ENCODE measurements at places on chromosomes 1 and 21.

- DNase-seq: no peak
Observed at GRCh38 chr1:38814984-38815464, 44.5 kb downstream of the RRAGC start.

DNA sequence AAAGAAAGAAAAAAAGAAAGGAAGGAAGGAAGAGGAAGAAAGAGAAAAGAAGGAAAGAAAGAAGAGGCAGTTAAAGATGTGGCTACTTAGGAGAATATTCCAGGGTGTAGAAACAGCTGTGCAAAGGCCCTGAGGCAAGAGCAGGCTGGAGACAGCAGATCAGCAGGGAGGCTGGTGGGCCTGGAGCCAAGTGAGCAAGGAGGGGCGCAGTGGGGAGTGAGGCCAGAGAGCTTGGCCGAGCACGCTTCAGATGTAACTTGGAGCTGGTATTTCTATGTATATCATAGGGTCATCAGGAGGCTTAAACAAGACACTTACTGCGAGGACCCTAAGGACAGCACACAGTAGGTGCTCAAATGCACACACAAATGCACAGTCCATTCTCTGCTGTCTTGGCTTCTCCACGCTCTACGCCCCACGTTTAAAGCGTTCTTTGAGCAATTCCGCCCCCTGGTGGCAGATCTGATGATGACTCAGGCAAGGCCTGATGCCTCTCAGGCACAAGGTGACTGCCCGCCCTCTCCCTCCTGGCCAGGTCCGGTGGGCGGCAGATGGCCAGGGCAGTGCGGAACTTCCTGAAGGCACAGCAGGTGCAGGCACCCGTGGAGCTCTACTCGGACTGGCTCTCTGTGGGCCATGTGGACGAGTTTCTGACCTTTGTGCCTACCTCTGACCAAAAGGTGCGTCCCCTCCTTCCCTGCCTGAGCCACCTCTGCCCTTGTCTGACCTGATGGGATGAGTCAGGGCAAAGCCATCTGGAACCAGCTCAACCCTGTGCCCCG is 11.9 kb upstream of the PADI3 start:
- peak; percentile 96 for DNase-seq

- no peak for DNase-seq
Observed at GRCh38 chr1:164622068-164622845, 63.3 kb downstream of the PBX1 start.

DNA sequence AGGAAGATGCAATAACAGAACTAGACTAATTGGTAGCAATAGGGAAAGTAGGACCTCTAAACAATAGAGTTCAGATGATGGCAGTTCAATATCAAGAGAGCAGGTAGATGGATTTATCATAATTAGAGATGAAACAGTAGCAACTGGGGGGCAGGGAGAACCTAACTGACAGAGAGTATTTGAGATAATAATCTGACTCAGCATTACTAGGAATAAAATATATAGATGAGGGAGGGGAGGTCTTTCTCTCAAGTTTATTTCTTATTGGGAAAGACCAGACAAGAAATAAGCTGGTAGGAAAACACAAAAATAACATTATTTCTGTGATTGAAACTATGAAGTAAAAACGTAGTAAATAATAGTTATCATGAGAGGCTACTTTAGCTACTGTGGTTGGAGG is 1656.7 kb upstream of the B3GALT2 start:
- no peak for DNase-seq

GRCh38 chr21:39346671-39347331 is 2.1 kb downstream of the HMGN1 start:
- DNase-seq: no peak

- DNase-seq: peak; percentile 57
Observed at GRCh38 chr1:153422450-153423068, 6.2 kb downstream of the S100A7A start.

DNA sequence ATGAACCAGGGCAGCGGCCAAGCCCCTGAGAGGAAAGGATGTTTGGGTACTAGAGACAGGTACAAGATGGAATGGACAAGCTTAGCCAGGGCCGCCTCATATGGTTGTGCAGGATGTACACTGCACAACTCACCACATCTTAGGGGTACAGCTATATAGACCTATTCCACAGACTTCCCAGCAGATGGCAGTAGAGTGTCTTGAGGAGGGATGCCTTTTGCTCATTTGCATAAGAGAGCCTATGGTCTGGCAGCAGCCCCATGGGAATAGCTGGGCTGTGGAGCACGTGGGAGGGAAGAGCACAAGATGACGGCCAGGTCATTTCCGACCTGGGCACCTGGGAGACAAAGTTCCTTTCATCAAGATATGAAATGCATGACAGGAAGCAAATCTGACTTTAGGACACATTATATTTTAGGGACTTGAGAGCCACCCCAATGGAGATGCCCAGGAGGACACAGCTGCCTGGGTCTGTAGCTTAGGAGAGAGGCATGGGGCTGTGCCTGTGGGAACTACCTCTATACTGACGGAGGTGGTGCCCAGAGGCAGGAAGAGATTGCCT is 215.5 kb downstream of the KCNJ6 start:
- no peak for DNase-seq

DNA sequence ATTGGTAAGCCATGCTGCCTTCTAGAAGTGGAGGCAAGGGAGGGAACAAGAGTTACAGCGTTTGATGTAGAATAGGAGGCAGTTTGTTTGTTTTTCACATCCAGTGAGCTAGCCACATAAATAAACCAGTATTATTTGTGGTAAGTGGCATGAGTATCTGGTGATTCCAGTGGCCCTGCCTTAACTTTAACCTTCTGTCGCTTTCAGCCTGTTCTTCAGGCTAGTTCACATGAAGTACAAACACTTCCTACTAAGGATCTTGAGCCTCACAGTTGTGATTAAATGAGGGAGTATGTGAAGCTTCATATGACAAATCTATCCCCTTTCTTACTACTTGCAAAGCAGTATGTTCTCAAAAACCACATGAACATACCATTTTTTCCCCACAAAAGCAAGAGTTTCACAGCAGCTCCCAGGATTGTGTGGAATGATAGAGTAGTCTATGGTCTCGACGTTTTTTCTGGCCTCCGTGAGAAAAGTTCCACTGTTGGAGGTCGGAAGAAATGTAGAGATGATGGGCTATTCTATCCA is 59.5 kb downstream of the PHACTR4 start:
- DNase-seq: no peak

- DNase-seq: no peak
Observed at GRCh38 chr1:64082459-64082858, 121.0 kb upstream of the UBE2U start.

DNA sequence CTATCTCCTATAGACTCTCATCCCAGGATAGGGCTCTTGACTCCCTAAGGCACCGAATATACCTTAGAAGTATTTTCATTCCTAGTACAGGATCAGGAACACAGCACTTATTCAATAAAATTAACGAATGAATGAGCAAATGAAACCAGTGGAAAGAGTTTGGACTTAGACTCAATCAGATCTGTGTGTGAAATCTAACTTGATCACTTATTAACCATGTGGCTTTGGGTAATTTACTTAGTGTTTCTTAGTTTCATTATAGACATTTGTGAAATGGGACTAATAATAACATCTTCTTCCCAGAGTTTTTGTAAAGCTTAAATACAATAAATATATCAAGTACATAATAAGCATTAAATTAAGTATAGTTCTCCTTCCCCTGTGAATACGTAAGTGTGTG is 230.1 kb downstream of the ADGRL2 start:
- no peak for DNase-seq

DNA sequence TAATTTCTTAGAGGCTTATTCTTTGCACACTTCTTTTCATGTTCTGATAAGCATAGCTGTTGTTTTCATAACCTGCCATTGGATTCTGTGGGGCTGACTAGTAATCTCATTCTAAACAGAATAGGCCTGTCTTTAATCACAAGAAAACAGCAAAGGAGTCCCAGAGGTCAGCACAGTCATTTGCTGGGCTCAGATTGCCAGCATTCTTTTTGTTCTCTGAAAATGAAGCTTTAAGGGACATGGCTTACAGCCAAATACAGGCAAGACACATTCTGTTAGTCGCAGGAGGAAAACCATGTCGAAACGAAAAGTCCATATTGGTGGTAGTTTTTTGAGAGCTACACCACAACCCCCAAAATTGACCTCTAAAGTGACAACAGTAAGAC is 75.0 kb downstream of the MRPS6 start:
- DNase-seq: no peak

GRCh38 chr1:77664939-77665516 is 17.4 kb downstream of the ZZZ3 start:
- no peak for DNase-seq

DNA sequence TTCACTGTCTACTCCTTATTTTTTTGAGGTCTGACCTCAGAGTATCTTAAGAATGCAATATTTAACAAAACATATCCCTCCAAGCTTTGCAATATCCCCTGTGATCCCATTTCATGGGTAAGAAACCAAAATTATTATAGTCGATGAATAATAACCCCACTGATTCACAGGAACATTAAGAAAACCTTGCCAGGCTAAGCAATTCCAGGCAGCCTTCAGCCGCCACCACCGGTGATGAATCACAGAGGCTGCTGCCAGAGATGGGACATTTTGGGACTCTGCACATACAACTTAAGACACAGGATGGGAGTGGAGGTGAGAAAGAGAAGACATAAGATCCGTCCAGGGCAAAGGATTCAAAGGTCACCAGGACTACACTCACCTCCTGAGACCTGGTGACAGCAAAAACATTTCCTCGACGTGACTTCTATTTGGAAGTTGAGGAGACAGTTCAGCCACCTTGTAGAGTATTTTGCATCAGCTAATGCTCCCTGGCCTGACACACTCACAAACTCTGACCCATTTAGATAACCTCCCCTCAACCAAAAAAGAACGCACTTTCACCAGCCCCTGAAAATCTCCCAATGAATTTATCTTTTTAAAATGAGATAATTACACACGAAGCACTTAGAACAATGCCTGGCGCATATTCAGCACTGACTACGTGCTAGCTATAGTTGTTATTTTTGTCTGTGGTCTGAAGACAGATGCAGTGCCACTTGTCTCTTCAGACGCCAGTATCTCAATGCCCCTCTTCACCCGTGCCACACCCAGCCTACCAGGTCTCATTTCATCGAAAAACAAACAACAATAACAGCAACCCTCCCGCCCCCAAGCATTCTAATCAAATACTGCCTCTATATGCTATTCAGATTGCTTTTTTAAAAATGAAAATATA is 17.8 kb upstream of the OVAAL start:
- DNase-seq: no peak

GRCh38 chr1:21012937-21013336 is 163.8 kb downstream of the EIF4G3 start:
- DNase-seq: no peak
